Activated naive CD4-positive, alpha-beta T cell (primary cell): ENCODE measurements at places on chromosomes 11 and 22.

- DNase-seq: no peak
Measured at GRCh38 chr11:33690290-33691065, 10.1 kb downstream of the C11orf91 start.

DNA sequence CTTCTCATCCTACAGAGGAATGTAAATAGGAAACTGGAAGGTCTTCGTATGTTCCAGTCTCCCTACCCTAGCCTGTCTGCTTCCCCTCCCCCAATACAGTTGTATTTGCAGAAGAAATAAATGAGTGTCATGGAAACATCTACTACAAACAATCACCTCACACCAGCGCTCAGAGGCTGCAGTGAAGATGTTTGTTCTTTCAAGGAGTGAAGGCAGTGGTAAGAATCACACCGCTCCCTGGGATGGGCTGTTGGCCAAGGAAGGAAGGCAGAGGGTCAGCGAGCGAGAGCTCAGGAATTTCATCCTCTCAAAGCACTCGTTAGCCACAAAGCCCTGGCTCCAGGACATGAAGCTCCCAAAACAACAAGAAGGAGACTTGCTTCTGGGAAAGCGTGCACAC is 1.1 kb upstream of the IGSF9B start:
- no peak for DNase-seq

GRCh38 chr22:49785841-49786471 is 41.7 kb downstream of the BRD1 start:
- no peak for DNase-seq

DNA sequence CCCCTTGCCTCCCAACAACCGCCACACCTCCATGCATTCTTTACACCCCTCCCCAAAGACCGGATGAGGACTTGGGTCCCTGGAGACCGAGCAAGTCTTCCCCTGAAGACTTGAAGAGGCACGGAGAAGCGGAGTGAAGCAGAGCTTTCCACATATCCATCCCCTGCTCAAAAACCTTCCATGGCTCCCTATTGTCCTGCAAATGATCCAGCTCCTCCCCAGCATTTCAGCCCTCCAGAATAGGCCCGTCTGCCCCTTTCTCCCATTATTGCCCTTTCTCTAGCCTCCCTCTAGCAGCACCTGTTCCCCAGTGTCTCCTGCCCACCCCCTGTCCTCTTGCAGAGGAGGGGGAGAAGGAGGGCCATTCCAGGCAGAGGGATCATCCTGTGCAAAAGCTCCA is 59.8 kb downstream of the CYTH4 start:
- no peak for DNase-seq

- DNase-seq: no peak
Measured at GRCh38 chr11:110026858-110027626, 66.2 kb upstream of the ZC3H12C start.

- no peak for DNase-seq
Measured at GRCh38 chr11:86594746-86595145, 77.7 kb downstream of the ME3 start.

GRCh38 chr11:62896049-62896448 is 15.4 kb downstream of the SLC3A2 start:
- no peak for DNase-seq

- no peak for DNase-seq
Measured at GRCh38 chr22:19430890-19431541, 517 bp downstream of the HIRA start.

- DNase-seq: no peak
Measured at GRCh38 chr11:37371346-37371970, 773.4 kb upstream of the RAG2 start.

- no peak for DNase-seq
Measured at GRCh38 chr11:606245-606644, 9.5 kb downstream of the IRF7 start.

DNA sequence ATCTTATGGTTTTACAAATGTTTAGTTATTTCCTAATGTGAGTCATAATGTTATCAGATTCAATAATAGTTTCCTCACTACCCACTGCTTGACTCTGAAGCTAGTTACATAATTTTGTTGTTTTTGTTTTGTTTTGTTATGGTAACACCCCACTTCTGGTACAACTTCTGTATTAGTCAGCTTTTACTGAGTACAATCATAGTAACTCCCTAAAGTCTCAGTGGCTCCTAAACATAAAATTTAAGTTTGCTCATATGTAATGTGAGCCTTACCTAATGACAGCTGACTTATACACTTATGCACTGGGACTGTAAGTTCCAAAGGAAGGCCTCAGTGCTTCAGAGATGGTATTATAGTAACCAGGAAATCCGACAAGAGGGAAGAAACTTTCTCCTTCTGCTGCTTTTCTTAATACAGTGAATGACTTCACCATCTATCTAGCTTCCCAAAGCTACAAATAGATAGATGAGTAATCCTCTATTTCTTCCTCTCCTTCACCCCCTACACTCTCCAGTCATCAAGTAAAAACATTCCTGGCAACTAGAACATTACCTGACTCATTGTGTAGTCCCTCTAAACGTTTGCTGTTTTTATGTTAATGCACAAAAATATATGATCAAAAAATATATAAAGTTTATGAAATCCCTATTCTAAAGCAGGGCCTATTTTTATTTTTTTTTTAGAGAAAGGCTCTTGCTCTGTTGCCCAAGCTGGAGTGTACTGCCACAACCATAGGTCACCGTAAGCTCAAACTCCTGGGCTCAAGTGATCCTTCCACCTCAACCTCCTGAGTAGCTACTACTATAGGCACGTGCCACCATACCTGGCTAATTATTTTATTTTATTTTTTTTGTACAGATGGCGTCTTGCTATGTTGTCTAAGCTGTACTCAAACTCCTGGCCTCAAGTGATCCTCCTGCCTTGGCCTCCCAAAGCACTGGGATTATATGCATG is 563.0 kb downstream of the SOX6 start:
- DNase-seq: no peak

DNA sequence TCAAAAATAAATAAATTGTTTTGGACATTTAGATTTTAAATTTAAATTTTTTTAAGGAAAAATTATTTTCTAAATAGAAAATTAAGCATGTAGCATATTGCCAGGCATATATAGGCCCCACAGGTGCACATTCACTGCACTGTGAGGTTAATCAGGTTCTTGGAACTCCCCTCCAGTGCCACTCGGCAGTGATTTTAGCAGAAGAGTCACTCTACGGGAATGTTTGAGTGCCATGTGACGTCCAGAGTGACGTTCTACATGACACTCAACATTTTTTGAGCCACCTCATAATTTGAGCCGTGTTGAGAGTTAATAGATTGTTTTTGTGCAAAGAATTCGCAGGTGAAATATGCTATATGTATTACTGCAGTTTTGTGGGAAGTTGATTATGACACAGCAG is 77.4 kb downstream of the SWAP70 start:
- no peak for DNase-seq

DNA sequence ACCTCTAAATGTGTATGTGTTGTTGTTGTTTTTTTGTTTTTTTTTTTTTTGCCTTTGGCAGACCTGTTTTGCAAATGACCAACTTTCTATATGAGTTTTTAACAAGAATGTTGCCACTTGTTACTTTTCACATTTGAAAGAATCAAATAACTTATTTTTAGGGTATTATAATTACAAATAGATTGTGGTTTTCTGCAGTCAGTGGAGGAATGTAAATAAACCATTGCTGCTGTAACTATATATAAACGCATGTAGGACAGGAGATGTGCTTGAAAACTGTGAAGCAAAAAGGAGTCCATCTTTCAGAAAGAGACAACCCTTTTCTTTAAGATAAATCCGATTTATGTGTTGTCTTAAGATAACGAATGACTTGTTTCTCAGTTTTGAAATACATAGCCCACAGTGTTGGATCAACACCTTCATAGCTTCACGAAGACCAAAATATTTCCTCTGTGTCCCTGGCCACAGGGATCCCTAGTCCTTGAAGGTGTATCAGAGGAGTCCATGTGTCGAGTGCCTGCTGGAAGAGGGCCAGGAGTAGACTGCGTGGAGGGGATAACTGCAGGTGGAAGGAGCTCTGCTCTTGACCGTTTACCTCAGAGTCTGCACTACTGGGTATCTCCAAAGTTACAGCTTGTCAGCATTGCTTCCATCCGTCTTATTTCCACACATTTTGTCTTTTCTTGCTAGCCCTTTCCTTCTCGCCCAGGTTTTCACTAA is 24.7 kb downstream of the TNRC6B start:
- DNase-seq: no peak

- DNase-seq: no peak
Measured at GRCh38 chr11:29018631-29019030, 910.4 kb downstream of the METTL15 start.

GRCh38 chr11:64138398-64138797 is 27.5 kb downstream of the MACROD1 start:
- no peak for DNase-seq

GRCh38 chr11:59187035-59187434 is 15.1 kb downstream of the DTX4 start:
- no peak for DNase-seq

DNA sequence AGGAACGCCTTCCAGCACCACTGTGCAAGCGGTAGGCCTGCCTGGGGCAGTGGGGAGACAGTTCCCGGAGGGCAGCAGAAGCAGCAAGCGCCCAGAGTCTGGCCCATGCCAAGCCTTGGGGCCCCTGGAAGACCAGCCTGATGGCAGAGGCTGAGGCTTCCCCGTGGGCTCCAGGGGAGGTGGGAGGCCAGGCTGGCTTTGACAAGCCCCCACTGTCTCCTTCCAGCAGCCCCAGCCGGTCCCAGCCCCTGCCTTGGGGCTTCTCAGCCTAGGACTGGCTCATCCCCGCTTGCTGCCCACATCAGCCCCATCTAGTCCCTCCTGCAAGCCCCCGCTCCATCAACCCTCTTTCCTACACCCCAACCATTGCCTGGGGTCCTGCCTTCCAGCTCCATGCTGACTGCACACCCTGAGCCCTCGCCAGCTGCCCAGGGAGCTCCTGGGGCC is 46.7 kb downstream of the IGF2 start:
- no peak for DNase-seq

- DNase-seq: no peak
Measured at GRCh38 chr11:128852327-128853023, 14.6 kb downstream of the KCNJ1 start.

GRCh38 chr11:6895010-6895409 is 2.7 kb upstream of the OR2D2 start:
- DNase-seq: no peak

- no peak for DNase-seq
Measured at GRCh38 chr11:83009999-83010398, 61.7 kb downstream of the RAB30 start.

DNA sequence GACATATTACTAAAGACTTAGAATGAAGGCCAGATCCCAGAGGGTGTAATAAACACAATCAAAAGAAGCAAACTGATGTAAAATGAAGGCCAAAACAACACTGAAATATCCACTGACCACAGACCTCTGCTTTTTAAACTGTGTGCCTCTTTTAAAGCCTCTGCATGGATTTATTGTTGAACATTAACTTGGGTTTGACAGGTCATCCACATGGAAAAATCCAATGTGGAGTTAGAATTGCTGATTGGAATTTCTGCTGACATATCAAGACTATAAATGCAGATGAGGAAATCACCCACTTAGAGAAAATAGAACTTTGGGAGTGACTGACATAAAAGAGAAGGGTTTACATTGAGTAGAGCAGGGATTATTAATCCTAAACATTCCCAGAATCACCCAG is 853.9 kb upstream of the RAG2 start:
- no peak for DNase-seq

GRCh38 chr22:20887375-20887774 is 28.6 kb downstream of the SNAP29 start:
- DNase-seq: no peak

- DNase-seq: no peak
Measured at GRCh38 chr22:34160141-34160783, 240.0 kb upstream of the LARGE1 start.

- DNase-seq: no peak
Measured at GRCh38 chr11:69439651-69440464, 41.6 kb upstream of the LINC01488 start.

DNA sequence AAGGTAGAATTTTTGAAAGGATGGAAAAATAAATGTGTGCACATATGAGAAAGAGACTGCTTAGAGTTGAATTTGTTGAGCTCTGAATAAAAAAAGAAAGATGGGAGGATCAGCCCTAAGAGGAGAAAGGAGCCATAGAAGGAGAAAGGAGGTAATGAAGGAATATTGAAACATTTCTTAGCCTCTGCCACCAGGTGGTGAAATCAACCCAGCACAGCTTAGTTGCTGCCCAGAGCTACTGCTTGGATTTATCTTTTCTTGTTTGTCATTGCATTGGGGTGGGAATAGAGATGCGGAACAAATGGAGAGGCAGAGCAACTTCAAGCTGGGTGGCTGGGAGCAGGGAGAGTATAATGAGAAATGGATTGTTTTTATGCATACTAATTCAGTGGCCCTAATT is 80.4 kb downstream of the SERGEF start:
- DNase-seq: no peak

- DNase-seq: no peak
Measured at GRCh38 chr22:27480487-27480886, 321.1 kb downstream of the MN1 start.

- no peak for DNase-seq
Measured at GRCh38 chr11:123298488-123299447, 103.7 kb upstream of the CLMP start.

GRCh38 chr11:33543823-33544222 is 156.8 kb downstream of the C11orf91 start:
- no peak for DNase-seq

- no peak for DNase-seq
Measured at GRCh38 chr11:40819230-40819629, 640.2 kb downstream of the LRRC4C start.
